ENCODE measurements at places on chromosomes 4 and X.
A peak's percentile ranks its signal among the peaks of the same experiment; 100 is the strongest.

DNA sequence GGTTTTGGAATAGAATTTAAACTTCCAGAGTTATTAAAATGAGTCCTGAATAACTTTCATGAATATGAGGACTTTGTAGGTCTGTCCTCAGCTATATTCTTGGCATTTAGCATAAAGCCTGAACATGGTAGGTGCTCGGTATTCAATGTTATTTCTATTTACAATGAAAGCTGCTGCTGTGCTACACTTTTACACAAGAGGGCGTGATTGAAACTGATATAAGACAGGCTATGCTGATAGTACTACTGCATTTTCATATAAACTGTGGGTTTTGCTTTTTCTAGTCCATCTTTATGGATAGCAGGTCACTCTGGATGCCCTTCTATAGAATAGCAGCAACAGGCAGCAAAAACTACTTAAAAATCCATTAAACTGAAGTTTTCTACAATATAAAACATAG, 12.3 kb upstream of the GNPDA2 start:
- no peak for DNase-seq

DNA sequence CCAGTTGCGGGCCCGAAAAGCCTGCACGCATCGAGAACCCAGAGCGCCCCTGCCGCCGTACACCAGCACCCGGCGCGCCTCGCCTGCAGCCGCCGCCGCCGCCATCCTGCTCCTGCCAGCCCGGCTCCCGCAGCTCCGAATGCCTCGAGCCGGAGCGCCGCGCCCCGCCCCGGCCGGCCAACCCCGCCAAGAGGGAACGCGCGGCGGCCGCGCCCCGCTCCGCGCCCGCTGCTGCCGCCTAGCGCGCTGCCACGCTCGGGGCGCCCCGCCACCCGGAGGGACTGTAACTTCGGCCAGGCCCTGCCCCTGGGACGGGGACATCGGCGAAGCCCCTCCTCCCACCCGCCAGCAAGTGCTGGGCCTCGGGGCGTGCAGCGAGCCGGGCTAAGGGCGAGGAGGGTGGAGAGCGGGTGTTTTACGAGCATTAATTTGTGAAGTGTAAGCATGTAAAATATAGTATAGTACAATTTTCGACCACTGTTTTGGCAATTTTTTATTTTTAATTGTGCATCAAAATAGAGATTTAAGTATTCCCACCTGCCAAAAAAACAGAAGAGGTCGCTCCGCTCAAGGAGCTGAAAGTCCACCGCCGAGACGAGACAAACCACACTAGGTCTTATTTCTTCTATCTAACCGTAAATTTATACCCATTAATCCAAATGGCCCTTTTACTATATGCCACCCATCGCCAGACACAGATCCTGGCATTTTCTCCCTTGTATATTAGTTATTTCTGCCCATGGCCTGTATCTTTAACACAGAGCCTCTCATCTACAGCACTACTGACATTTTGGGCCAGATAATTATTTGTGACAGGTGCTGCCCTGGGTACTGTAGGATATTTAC, at the start of gene QDPR:
QDPR (minus strand) TSS at position 141 of the 846 bp plus-strand sequence; CDS start at position 105, 36 bp downstream.
- peak; percentile 74 for DNase-seq

DNA sequence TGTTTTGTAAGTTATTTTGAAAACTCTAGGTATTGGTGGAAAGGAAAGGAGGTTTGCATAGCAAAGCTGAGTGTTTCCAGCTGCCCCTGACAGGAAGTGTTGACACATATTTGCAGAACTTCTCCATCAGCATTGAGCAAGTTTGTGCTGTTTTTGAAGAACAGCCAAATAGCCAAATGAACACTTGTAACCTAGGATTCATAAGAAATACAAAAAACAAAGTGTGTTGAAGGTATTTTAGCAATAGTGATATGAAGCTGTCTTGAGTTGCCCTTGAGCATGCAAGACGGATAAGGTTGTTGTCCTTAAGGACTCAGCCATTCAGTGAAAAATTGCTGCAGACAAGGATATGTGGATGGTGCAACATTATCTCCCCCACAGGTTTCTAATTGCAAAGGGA, 68.3 kb upstream of the PGM2 start:
- DNase-seq, result no peak

DNA sequence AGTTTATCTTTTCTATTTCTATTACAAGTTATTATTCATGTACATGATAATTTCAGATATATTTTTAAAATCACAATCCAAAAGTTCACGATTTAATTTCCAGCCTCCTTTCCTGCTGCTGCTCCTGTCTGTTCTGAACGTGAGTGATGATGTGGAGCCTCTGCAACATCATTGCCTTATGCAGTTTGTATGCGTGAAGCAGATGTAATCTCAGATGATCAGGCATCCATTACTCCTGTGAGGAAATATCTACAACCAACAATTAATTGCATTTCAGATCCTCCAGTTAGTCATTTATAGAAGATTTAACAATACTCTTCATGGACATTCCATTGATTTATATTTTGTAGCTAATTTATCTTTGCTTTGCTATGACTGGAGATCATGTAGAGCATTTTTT, 668.7 kb upstream of the EPHA5 start:
- no peak for DNase-seq

DNA sequence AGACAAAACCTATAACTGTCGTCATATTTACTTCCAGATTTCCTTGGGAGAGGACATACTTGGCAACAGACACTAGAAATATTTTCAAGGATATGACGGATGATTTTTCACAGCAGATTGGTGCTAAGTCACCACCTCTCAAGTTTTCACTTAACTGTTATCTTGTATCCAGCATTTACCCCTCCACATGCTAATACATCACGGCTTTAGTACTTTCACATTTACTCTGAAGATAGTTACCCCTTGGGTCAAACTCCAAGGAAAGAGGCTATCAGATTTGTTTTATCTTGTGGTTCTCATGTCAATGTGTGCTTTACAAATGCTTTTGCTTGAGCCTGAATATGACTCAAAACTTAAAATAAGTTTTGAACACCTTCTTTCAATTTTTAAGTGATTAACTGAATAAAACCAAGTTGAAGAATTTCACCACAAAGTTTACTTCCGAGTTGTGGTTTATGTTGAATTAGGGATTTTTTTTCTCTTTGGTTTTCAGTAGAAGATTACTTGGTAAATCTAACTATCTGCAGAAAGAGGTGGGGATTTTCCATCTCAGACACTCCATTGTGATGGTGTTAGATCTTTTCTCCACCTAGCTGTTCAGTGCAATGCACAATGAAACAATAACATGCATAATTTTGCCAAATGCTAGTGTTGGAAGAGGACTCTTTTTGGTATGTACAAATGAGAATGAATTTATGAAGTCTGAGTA, 75.4 kb upstream of the FAT1 start:
- no peak for DNase-seq

GRCh38 chrX:30735839-30736238, 82.6 kb downstream of the GK start:
- DNase-seq, result peak; percentile 44

- peak; percentile 58 for DNase-seq
Measured at GRCh38 chr4:121656269-121656641, 40.5 kb downstream of the ANXA5 start.

DNA sequence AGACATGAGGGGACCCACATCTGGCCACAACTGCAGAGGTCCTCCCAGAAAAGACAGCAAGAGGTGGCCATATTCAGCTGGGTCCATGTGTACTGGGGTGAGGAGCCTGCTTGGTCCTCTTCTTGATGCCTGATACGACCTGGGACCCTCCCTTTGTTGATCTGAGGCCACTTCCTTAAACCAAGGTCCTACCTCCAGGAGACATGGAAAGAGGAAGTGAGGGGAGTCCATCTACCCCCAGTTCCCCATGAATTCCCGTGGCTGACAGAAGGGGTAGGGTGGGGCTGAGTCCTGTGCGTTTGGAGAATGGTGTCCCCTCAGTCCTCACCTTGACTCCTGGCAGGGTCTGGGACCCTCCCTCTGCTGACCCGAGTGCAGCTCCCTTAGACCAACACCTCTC, 2.1 kb downstream of the MAGEA10 start:
- no peak for DNase-seq

- DNase-seq, result no peak
Measured at GRCh38 chr4:182483685-182484084, 240.5 kb downstream of the TENM3 start.

DNA sequence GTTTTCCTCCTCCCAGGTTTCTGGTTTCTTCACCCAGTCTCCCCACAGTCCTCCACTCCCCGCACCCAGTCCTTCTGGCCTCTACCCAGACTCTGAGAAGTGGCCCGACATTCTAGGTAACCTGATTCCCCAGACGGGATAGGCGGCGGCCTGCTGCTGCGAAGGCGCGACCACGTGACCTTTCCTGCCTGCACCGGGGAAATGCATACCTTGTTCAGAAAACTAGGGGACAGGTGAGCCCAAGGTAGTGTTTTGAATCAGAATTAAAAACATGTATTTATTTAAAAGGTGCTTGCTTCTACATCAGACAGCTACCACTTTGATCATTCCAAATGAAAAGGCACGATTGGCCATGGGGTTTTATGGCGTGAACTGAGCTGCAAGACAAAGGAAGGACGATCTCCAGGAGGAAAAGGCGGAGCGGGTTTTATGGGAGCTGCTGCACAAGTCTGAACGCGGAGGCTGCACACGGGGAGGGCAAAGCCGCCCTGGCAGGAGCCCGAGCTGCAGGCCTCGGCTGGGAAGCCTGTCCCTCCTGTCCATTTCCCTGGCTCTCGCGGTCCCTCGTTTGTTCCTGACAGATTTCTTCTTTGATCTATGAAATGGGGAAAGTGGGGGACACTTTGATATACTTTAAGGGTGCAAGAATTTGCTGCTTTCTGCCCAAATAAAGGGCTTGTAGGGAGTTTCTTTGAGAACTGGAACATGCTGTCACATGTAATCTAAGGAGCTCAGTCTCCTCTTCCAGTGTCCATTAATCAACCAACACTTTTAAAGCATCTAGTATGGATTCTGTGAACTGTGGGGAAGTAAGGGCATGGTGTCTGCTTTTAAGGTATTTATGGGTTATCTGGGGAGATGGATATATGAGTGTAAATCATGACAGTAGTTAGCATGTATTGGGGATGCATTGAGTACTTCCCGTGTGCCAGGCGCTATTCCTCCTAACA, 150.9 kb downstream of the SPRY1 start:
- DNase-seq, result peak; percentile 53

DNA sequence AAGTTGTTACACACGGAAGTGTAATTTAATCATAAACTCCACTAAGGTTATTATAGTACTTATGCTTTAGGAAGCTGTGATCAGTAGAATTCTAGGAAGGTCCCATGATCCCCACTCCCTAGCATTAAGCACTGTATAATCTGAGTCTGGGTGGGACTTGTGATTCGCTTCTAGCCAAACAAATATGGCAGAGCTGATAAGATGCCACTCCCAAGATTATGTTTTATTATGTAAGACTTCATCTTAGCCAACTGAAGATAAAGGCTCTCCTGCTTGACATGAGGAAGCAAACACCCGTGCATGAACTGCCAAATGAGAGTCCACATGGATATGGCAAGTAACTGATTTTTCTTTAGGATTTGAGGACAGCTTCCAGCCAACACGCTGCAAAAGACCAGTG, 186.4 kb upstream of the NDST3 start:
- DNase-seq, result no peak

DNA sequence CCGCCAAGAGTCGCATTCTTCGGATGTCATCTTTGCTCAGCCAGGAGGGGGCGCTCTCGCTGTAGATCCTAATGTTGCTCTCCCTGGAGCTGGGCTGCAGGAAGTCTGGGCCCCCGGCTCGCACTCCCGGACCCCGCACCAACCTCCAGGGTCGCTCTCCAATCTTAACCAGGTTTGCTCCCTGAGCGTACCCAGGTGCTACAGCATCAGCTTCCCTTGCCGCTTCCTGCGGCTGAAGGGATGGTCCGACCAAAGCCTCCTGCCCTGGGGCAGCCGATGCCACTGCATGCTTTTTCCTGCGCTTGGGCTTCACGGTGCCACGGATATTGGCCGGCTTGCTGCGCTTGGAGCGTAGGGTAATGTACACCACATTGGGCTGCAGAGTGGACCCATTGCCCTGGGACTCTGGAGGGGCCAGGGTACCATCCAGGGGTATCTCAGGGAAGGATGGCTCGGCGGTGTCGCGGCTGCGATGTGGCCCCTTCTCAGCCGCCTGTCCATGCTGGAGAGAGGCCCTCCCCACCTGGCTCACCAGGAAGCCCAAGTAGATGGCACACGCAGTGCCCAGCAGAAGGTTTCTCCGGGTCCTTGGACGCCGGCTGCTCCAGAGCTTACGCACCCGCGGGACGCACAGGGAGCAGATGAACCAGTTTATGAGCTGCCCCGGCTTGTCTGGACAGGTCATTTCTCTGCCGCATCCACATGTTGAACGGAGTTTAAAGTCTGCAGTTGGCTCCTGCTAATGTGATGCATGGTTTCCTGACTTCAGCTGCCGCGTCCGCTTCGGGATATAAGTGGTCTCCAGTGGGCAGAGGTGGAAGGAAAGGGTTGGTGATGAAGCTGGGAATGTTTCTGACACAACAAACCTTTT, 1.9 kb downstream of the GASK1B start:
- DNase-seq, result peak; percentile 33

GRCh38 chr4:148224476-148224875, 217.7 kb downstream of the NR3C2 start:
- DNase-seq, result no peak

GRCh38 chr4:164871673-164872072, 5.3 kb upstream of the APELA start:
- DNase-seq, result no peak

DNA sequence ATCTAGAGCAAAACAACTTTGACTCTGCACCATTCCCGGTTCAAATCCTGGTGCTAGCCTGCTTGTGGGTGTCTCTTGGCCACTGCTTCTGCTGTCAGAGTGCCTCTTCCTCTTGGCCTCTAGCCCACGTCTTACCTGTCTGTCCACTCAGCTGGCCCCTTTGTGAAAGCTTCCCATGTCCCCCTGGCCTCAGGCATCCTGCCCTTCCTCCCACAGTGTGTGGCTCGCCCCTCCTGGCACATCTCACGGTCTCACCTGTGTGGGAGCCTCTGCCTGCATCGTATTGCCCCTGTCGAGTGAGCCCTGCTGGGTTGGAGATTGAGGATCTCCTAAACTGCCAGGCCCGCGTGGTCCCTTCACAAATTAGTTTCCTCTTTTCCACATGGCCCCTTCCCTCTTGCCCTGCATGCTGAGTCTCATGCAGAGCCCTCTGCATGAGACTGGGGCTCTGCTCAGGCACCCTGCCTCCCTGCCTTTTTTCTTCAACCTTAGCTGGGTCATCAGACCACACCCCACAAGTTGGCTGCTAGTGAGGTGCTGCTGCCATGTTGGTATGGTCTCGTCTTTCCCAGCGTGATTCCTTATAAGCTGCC, 53.7 kb upstream of the TADA2B start:
- no peak for DNase-seq

DNA sequence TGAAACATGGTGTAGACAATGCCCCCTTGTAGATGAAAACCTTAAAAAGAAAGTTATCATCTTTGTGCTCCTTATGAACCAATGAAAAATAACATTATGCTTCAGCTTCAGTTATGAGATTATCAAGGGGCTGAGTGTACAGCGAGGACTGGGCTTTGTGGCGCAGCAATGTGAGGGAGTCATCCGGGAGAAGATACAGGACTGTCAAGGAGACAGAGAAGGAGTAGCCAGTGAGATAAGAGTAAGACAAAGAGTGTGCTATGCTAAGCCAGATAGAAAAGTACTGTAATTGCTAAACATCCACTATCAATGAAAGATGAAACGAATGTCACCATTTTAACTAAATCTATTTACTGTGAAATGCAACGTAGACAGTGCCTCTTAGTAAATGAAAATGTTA, 3.6 kb upstream of the KLHL15 start:
- DNase-seq, result no peak

- no peak for DNase-seq
Measured at GRCh38 chrX:123920105-123920785, 41.3 kb upstream of the STAG2 start.

- no peak for DNase-seq
Measured at GRCh38 chr4:95640311-95640710, 91.5 kb upstream of the UNC5C start.

- no peak for DNase-seq
Measured at GRCh38 chr4:182203872-182204411, 39.3 kb upstream of the TENM3 start.

GRCh38 chrX:828411-828959, 197.9 kb downstream of the SHOX start:
- DNase-seq, result no peak
